Left ventricle myocardium superior (tissue), 1 donor: ENCODE measurements at places on chromosomes 2 and 18. TPM values are rescaled to one million over a fixed set of nuclear protein-coding genes. Genes with fewer than 3 reads are reported as not detected.

Gene CTLA4
- not detected for total RNA-seq

DNA sequence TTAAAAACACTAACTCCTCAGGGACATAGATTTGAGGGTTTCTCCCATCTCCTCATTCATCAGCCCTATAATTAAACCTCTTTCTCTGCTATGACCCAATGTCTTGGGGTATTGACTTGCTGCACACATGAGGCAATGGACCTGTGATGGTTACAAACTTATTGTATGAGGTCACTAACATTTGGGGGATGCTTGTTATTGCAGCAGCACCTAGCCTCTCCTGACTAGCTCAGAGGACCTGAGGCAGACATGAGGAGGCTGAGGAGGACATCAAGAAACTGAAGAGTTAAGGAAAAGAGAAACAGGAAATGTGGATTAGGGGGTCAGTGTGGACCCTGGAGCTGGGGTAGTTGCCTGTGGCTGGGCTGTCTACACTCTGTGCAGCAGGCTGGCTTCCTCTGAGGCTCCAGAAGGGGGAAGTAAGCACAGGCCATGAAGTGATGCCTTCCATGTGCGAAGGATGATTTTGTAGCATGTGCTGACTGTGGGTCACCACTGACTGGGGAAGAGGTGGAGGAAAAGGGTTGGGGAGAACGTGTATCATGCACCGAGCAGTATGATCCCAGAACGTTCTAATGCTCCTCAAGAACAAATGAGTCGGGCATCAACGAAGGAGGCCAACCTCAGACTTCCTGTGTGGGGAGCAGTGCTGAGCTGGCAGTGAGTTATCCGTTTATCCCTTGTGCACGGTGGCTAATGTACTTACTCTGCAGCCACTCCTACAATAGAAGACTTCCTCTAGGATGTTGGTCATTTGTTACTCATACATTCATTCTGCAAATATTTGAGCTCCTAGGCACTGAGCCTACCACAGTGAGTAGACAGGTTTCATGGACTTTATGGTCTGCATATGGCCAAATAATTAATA, 42.1 kb upstream of the RFX8 start:
- DNase-seq: no peak

Gene C18orf54
- 1.7 TPM for total RNA-seq

DNA sequence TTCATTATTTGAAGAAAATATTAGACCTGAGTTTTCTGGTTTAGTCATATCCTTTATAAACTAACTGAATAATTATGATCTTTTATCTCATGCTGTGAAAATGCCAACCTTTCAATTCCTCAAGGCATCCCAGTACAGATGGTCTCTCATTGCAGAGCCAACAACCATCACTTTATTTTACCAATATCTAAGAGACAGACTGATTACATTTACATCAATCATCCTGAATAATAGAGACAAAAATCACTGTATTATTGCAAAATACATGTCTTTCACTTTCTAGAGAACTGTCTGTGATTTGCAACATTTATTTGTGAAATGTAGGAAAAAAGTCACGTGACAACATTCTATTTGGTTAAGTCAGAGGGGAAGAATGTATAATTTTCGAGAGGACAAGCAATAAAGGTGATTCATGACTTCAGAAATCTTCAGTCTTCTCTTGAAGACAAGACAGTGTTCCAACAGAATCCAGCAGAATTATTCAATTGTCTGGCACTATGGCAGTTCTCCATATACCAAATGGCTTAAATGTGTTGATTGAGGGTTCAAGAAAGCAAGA, 503.6 kb upstream of the SYT4 start:
- DNase-seq: no peak

Gene RUFY4
- not detected for total RNA-seq

Gene MYO7B
- 0.42 TPM for total RNA-seq

Gene AQP12B
- not detected for total RNA-seq

DNA sequence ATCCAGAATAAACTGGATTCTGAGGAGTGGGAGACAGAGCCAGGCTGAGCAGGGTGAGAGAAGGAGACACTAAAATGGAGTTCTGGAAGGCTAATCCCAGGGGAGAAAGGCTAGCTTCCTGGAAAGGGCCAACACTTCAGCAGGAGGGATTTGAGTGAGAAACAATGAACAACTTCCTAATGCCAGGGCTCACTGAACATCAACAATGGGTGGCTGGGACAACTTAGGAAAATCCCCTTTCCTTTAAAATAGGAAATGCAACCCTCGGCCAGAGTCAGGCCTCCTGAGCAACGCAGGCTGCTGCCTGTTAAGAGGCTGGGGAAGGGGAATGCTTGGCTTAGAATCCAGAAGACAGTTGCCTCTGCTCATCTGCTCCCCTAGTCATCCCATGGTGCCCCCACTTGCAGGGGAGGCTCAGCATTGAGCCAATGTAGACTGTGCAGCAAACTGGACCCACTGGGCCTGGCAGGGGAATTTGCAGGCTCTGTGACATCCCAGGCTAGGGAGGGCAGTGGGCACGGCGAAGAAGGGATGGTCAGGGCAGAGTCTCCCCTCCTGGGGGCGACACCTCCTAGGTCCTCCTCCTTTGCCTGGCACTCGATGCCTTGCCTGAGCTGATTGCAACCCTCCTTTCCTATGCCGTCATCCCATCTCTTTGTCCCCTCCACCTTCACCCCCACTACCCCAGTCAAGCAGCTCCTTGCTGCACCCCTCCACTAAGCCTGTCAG, 182.5 kb downstream of the TNS1 start:
- no peak for DNase-seq

DNA sequence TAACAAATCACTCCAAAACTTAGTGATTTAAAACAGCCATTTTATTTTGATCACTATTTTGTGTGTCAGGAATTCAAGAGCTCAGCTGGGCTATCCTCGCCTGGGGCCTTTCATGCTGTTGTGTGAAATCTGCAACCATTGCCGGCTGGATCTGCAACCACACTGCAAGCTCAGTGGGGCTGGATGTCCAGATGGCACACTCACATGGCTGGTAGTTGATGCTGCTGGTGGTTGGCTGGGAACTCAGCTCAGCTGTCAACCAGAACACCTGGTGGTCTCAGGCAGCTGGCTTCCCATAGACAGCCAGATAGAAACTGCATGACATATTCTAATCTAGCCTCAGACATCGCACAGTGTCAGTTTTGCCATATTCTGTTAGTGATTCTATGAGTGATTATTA, 30.6 kb upstream of the AP1S3 start:
- no peak for DNase-seq

DNA sequence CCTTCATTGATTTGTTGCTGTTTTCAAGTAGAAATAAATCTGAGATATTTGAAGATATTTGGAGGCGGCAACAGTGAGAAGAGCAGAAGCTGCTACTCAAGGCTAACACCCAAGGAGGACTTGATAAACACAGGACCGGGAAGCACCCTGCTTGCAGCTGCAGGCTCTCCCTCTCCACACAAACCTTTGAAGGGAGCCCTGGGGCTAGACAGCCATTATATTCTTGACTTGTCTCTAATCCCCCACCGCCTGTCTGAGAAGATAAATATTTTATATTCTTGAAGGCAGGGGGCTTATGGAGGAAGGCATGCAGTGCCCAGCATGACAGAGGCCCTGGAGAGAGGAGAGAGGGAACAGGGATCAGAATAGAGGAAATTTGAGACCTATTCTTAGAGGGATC, 50.9 kb upstream of the SMAD2 start:
- DNase-seq: no peak

DNA sequence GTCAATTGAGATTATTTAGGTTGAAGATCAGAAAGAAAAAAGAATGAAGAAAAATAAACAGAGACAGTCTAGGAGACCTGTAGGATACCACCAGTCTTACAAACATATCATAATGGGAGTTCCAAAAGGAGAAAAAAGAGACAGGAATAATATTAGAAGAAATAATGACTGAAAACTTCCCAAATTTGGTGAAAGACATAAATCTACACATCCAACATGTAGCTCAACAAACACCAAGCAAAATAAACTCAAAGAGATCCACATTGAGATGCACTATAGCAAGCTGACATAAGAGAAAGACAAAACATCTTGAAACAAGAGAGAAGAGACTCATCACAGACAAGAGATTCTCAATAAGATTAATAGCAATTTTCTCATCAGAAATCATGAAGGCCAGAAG, 274.0 kb downstream of the TFCP2L1 start:
- no peak for DNase-seq

DNA sequence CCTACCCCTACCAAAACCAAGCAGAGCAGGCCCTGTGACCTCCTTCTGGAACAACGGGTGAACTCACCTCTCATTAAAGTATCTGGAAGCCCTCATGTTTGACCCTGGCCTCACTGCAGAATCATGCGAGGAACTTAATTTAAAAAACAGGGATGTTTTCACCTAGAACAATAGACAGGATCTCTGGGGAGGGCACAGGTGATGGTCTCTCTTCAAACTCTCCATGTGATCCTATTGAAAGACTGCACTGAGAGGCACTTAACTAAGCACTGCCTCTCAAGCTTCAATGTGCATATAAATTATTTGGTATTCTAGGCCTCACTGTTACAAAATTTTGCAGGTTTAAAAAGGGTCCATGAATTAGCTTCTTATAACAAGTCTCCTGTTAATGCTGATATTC, 7.5 kb downstream of the ZNF519 start:
- no peak for DNase-seq

- no peak for DNase-seq
These were observed 6.8 kb upstream of the CHMP3 start for GRCh38 chr2:86570059-86570458.
